Stomach (tissue), 19 donors: ENCODE measurements at places on chromosomes 2 and 18. TPM values are rescaled to one million over a fixed set of nuclear protein-coding genes. Genes with fewer than 3 reads are reported as not detected.

Gene ACMSD
- total RNA-seq = not detected

Gene OLA1
- total RNA-seq = 20.6 TPM

- no peaks in the 10 kb centered on the region for H3K4me1 ChIP-seq
- H3K36me3 ChIP-seq = no peaks in the 10 kb centered on the region
- H3K4me3 ChIP-seq = no peak overlapping the region
- no peaks in the 10 kb centered on the region for H3K27me3 ChIP-seq
- H3K27ac ChIP-seq = no peak overlapping the region
- DNase-seq = no peak
These were observed 46.5 kb upstream of the SESTD1 start for GRCh38 chr2:179311101-179311500.

DNA sequence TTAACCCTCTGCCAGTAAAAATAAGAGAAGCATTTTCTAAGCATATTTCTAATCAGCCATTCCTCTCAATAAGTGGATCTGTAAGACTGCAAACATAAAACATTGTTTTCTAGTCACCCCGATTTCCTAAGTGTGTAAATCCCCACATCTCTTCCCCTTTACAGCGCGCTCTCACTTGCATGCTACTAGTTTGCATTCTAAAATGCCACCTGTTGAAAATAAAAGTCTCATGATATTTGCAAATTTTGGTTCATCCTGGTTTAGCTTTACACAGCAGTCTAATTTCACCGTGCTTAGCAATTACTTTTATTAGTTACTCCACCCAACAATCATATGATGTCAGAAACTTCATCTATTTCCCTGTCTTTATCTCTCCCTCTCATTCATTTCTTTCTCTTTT lies 1230.7 kb upstream of the ZEB2 start:
- peak overlapping the region; percentile 61 for H3K27ac ChIP-seq
- H3K36me3 ChIP-seq = no peaks in the 10 kb centered on the region
- peaks cover 7% of the 10 kb centered on the region for H3K4me1 ChIP-seq
- DNase-seq = no peak
- H3K27me3 ChIP-seq = no peaks in the 10 kb centered on the region

DNA sequence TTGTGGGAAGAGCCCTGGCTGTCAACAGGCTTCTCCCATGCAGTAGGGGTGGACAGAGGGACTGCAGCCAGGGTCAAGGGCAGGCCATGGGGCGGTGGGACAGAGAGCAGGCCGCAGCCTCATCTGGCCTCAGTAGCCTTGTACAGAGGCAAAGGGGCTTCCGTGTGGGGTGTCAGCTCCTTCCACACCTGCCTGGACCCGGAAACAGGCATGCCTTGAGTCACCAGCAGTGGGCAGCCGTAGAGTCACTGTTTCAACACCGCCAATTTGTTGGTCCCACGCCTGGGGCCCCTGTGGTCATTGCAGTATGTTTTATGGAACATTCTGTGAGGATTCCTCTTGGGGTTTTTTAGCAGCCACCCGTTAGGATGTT lies 173.0 kb downstream of the SMAD7 start:
- peaks cover 61% of the 10 kb centered on the region for H3K4me1 ChIP-seq
- peak overlapping the region; percentile 26 for H3K27ac ChIP-seq
- H3K36me3 ChIP-seq = peaks cover 10% of the 10 kb centered on the region
- H3K27me3 ChIP-seq = no peaks in the 10 kb centered on the region

- H3K4me3 ChIP-seq = no peak overlapping the region
- no peak overlapping the region for H3K27ac ChIP-seq
- DNase-seq = no peak
- no peaks in the 10 kb centered on the region for H3K27me3 ChIP-seq
These were observed 48.0 kb downstream of the LANCL1 start for GRCh38 chr2:210428393-210429179.

- H3K36me3 ChIP-seq = no peaks in the 10 kb centered on the region
- no peak overlapping the region for H3K27ac ChIP-seq
- H3K4me1 ChIP-seq = no peaks in the 10 kb centered on the region
- no peaks in the 10 kb centered on the region for H3K27me3 ChIP-seq
These were observed 69.4 kb upstream of the MYT1L start for GRCh38 chr2:2400286-2401038.
